ENCODE measurements at places on chromosomes 16 and 17.
A peak's percentile ranks its signal among the peaks of the same experiment; 100 is the strongest.

GRCh38 chr16:822174-822908 lies 21.8 kb upstream of the GNG13 start:
- DNase-seq, result no peak

- no peak for DNase-seq
Measured at GRCh38 chr16:89170346-89171215, 967 bp upstream of the CDH15 start.

- DNase-seq, result no peak
Measured at GRCh38 chr17:43810226-43810715, 22.7 kb downstream of the MPP3 start.

DNA sequence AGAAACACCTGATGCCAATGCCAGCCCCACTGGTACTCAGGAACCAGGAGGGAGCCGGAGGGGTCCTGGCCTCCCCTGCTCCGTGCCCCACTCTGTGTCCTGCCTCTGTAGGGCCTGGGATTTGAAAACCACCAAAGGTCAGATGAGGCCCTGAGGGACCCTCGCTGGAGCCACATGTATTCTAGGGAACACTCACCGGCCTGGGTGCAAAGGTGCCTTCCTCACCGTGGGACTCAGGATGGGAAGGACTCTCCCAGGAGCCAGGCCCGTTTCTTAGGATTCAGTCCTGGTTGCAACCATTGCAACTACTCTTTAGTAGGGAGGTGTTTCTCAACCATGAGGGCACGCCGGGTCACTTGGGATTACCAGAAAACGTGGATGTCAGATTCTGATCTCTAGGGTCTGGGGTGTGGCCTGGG lies 74.6 kb downstream of the N4BP1 start:
- DNase-seq, result no peak

DNA sequence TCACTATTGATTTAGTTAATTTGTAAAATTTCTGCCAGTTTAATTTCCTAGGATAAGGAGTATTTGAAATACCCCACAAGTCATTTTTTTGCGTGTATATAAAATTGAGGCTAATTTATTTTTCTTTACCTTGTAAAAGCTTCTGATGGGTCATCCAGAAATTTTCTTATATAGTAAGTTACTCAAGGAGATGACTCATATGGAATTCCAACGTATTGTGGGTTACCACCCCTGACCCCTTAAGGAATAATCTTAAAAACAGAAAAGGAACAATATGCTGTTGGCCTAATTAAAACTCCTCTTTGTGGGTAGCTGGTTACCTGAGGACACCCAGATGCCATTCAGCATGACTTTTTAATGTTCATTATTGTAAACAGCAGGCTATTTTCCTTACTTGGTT lies 13.6 kb downstream of the HEATR6 start:
- DNase-seq, result no peak

GRCh38 chr17:72380737-72381136 lies 259.9 kb downstream of the SOX9 start:
- no peak for DNase-seq

GRCh38 chr16:53651357-53651756 lies 52.3 kb downstream of the RPGRIP1L start:
- DNase-seq, result no peak

DNA sequence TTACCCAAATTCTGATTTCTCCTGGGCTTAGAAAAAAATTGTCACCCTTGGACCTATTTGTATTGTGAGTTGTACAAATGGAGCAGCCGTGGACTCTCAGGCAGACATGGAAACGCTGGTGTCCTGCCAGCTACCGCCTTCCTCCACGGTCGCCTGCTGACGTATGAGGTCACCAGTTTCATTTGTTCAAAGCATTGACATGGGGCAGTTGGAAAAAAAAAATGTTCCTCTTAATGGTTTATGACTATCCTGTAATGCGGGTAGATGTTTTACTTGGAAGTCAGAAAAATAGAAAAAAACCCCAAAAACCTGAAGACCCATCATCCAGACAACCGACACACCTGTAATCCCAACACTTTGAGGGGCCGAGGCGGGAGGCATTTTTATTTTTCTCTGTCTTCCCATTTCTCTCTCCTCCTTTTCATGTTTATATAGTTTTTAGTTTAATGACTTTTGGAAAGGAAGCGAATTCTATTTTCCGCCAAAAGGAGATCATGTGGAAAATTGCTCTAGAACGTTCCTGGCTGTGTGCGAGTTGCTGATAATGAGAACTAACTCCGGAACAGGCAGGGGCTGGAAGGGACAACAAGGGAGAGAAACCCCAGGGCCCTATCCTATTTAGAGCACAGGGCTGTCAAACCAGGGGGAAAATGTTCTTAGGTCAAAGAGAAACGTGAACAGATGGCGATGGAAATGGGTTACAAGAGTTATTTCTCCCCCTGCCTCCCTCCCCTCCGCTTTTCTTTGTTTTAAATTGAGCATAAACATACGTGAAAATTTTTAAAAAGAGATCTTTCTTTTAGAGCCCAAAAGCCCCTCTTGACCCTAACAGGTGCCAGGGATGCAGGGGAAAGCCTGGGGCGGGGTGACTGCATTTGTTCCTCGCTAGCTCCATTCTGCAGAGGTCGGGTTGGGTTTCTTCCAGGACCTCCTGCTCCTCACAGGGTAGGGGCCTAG lies 13.7 kb downstream of the DNAH17 start:
- peak; percentile 75 for DNase-seq

GRCh38 chr17:56708220-56708558 lies 114.7 kb downstream of the NOG start:
- DNase-seq, result no peak

DNA sequence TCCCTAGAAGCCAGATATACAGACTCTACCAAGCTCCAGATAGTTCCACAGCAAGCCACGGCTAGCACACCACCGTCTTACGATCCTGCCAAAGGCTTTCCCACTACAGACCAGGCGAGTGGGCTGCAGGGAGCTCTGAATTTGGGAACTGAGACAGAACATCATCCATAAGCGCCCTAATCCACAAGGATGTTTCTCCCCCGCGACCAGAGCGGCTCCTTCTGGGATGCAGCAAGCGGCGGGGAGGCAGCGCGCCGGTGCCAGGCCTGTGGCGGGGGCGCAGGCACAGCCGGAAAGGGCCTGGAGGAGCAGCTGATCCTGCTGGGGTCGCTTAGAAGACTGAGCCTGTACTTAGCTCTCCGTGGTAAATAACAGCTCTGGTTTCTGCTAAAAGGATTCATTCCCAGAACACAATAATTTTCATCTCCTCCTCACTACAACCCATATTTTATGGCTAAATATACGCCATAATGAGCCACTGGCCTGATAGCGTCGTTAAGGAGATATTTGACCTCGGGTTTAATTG lies 16.2 kb upstream of the FOXF1 start:
- DNase-seq, result no peak

- DNase-seq, result no peak
Measured at GRCh38 chr16:53785044-53785443, 81.1 kb downstream of the FTO start.

DNA sequence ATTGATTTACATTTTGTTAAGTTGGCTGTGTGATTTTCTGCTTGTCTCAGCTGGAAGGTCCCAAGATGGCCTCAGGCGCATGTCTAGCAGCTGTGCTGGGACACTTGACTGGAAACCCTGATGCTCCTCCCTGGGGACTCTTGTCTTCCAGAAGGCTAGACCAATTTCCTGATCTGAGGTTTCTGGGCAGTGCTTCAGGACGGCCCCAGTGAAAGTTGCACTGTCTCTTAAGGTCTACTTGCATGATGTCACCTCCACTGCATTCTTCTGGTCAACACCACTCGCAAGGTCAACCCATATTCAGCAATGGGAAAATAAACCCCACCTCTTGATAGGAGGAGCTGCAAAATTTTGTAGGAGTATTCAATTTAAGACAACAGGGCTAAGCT lies 116.0 kb downstream of the SALL1 start:
- DNase-seq, result no peak

GRCh38 chr16:75236736-75237397 lies 14.6 kb downstream of the BCAR1 start:
- no peak for DNase-seq

- no peak for DNase-seq
Measured at GRCh38 chr16:84546669-84547545, 42.4 kb upstream of the MEAK7 start.

- peak; percentile 93 for DNase-seq
Measured at GRCh38 chr16:81730090-81731051, 48.7 kb upstream of the PLCG2 start.

DNA sequence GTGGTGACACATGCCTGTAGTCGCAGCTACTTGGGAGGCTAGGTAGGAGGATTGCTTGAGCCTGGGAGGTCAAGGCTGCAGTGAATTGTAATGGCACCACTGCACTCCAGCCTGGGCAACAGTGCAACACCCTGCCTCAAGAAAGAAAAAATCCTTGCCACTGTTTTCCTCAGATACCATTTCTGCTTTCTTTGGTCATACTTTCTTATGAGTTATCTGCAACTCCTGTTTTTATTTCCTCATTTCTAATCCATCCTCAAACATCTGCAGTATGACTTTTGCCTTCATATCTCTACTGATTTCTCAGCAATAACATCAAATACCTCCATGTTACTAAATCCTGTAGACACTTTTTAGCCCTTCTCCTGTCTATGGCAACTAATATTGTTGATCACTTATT lies 3.1 kb upstream of the AP2B1 start:
- DNase-seq, result no peak

GRCh38 chr17:81959362-81960129 lies 1.4 kb downstream of the NOTUM start:
- no peak for DNase-seq

GRCh38 chr17:65677932-65678331 lies 116.5 kb upstream of the AXIN2 start:
- DNase-seq, result no peak

GRCh38 chr17:16459271-16459670 lies 32.7 kb downstream of the LRRC75A start:
- no peak for DNase-seq

DNA sequence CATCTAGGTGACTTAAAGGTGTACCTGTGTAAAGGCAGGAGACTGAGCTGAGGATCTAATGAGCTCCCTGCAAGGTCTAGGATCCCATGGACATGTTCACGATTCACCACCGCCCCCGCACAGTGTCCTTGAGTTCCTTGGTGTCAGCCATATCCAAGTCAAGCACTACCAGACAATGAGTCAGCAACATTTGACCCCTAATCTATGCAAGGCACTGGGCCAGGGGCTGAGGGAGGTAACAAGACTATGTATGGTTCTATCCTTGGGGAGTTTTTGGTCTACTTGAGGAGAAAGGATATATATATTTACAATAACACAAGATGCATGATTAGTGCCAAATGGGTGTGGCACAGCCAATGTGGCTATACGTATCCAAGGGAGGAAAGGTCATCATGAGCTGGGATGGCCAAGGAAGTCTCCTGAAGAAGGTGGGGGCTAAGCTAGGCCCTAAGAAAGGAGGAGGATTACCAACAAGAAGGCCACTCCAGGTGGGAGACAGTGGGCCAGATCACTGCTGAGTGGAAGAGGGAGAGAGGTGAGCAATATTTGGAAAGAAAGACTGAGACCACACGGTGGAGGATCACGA lies 35.0 kb downstream of the ITGB3 start:
- no peak for DNase-seq

DNA sequence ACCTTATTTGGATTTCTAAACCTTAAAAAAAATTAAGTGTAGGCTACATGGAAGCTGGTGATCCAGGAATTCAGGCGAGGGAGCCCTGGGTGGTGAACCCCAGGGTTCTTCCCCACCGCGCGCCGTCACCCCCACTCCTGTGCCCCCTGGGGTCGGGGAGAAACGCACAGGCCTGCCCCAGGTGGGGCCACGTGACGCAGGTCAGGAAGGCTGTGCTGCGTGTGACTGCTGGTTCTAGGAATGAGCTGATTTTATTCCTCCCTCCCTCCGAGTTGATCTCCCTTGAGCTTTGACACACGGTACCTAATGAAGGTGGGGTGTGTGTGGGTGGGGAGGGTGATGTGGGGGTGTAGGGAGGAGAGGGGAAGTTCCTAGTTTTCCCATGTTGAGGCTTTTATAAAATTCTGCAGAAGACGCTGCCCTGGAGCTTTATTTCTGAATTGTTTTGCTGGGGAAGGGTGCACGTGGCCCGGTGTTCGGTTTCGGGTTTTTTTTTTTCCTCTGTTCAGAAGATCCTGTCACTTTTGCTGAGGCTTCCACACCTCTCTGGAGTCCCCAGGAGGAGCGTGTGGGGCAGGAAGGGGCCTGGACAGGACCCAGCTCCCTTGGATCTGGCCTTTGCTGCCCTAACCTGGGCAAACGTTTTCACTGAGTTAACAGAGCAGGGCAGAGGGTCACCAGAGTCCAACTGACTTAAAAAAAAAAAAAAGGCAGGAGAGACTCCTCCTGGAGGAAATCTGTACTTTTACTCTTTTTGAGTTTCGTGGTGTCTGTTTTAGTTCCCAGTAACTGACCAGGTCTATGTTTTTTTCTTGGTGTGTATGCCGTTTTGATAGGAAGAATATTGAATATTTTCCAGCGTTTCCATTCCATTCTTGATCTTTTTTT lies 55.8 kb upstream of the GSE1 start:
- no peak for DNase-seq

- no peak for DNase-seq
Measured at GRCh38 chr16:21302454-21302853, 24.4 kb upstream of the CRYM start.

GRCh38 chr17:32876417-32877163 lies at the start of gene MYO1D:
TSS of gene MYO1D (minus strand) at chr17:32877124. CDS start at chr17:32876872, 252 bp downstream.
- peak; percentile 82 for DNase-seq

GRCh38 chr16:25010542-25010941 lies 4.6 kb downstream of the ARHGAP17 start:
- no peak for DNase-seq

GRCh38 chr17:20226814-20227482 lies 217.8 kb downstream of the SPECC1 start:
- peak; percentile 77 for DNase-seq

DNA sequence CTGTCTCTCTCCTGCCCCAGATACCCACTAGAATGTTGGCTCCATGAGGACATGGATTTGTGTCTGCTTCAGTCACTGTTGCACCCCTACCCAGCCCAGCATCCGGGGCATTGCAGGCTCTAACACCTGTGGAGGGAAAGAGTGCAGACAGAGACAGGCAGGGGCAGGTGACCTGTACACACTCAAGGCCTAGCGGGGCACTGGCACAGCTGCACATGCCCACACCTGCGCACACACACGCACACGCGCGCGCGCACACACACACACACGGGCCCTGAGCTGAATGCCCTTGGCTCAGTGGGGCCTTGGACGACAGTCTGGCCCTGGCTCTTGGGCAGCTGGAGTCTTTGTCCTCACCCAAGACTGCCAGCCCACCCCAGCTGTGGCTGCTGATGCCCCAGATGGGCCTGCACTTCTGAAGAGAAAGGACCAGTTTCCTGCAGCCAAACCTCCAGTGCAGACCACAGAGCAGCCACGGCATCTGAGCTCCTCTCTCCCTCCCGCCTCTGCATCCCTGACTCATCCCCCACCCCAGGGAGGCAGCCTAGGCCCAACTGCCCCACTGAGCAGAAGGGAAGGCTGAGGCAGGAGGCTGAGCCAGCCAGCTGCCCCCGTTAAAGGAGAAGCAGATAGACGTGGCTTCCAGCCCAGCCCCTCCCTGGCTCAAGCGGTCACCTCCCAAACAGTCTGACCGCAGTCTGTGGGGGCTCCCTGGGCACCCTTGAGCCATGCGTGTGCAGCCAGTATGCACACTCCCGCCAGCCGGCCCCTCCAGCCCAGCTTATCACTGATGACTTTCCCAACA lies 12.3 kb upstream of the RAI1 start:
- no peak for DNase-seq
